ENCODE measurements at places on chromosomes 7 and 10. TPM values are rescaled to one million over a fixed set of nuclear protein-coding genes. Genes with fewer than 3 reads are reported as not detected.

The GPR85 gene
- not detected for total RNA-seq

The PTN gene
- 0.11 TPM for total RNA-seq

The TMEM184A gene
- 0.23 TPM for total RNA-seq

The MYH16 gene
- total RNA-seq = not detected

The UPK3B gene
- total RNA-seq = 1.2 TPM

The AASS gene
- total RNA-seq = 2.2 TPM

- DNase-seq = no peak
Observed at GRCh38 chr7:139541600-139542307, 18.3 kb downstream of the CLEC2L start.

GRCh38 chr7:95690367-95690947, 81.9 kb upstream of the DYNC1I1 start:
- no peak for DNase-seq

DNA sequence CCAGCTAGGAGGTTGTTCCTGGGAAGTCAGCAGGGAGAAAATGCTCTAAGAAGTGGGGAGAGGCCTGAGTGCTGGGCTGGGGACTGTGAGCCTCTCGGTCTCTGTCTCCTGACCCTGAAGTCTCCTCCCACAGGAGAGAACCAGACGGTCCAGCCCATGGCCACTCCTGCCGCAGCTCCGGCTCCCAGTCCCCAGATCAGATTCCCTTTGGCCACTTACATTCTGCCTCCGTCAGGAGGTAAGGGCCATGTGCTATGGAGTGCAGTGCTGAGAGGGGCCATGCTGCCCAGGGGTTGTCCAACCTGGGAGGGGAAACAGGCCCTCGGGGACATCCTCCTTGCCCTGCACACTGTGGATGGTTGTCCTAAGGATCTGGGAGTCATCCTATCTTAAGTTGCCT, 21.3 kb upstream of the ZNF467 start:
- no peak for DNase-seq

DNA sequence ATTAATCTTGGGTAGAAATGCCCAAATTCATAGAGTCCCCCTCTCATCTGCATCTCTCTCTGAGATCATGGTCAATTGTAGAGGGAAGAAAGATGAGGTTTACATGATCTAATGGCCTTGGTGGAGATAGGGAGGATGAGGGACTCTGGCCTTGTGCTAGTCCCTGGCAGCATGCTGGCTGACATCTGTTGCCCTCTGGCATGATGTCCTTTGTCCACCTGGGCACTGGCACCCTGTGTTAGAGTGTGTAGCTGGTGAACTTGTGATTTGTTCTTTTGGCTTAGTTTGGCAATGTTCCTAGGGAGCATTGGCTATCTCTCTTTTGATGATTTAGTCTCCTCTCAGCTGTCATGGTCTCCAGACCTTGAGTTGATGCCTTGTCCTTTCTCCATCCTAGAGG, 103.2 kb downstream of the DYNC1I1 start:
- DNase-seq = no peak

GRCh38 chr7:77538281-77539212, 1.5 kb downstream of the PTPN12 start:
- DNase-seq = no peak

GRCh38 chr10:86169066-86169465, 197.5 kb downstream of the GRID1 start:
- DNase-seq = no peak

DNA sequence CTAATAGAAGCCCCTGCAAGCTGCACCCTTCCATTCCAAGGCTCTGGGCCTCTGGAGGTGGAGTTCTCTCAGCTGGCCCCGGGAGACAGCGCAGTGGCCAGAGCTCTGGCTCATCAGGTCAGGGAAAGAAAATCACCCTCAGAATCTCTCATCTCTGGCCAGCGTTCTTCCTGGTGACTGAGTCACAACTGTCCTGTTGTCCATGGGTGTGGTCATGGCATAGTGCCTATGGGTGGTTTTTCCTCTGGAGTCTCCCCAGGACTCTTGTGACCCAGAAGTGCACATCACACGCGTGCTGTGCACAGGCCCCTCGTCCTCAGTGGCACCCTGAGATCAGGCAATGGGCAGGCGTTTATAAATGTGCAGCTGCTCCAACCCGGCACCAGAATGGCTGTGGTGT, 27.4 kb upstream of the FXYD4 start:
- no peak for DNase-seq

DNA sequence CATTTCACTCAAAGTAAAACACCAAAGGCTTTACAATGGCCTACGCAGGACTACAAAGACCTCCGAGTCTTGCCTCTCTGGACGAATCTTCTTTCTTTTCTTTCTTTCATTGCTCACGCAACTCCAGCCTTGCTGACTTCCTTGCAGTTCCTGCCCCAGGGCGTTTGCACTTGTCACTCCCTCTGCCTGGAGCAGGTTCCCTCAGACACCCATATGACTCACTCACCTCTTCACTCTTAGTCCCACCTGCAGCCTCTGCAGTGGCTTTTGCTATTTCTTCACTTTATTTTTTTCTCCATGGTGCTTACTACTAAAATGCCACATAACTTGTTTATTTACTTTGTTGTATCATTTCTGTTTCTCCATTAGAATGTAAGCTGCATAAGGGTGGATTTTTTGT, 33.1 kb downstream of the GHRHR start:
- DNase-seq = no peak

- DNase-seq = peak; percentile 59
Observed at GRCh38 chr10:117216611-117217195, 19.4 kb downstream of the KCNK18 start.

DNA sequence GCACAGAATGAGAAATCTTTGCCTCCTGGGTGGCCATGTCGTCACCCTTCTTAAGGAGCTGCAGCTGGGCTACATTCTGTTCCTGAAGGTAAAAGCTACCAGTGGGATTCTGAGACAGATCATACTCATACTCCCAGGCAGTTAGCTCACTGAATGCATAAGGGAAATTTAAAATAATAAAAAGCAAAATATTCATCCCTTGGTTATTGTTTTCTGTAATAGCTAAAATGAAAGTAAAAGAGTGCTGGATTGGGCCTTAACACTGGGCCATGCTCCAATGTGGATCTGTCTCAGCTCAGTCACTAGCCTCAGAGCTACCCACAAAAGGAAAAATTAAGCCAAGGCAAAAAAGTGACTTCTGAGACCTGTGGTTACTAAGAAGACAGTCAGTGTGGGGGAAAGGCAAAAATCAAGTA, 8.9 kb upstream of the DYNC2I1 start:
- no peak for DNase-seq

- DNase-seq = no peak
Observed at GRCh38 chr7:135929722-135930141, 47.4 kb downstream of the MTPN start.

DNA sequence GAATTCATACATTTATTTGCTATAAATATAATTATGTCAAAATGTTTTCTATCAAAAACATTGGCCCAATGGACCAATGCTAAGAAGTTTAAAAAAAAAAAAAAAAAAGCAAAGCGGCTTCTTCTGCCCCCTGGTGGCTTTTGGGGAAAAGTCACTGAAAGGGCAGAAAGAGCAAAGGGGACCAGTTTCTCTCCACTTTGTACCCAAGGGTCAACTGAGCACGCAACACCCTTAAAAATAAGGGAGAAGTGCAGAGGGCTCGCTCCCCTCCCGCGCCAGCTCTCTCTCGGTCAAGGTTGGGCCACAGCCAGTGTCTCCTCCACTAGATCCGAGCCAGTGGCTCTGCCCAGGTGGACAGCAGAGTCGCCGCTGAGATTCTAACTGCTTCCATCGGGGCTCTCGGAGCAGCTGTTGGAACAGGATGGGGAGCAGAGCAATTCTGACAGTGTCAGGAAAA, 136.4 kb upstream of the FGFR2 start:
- DNase-seq = no peak

DNA sequence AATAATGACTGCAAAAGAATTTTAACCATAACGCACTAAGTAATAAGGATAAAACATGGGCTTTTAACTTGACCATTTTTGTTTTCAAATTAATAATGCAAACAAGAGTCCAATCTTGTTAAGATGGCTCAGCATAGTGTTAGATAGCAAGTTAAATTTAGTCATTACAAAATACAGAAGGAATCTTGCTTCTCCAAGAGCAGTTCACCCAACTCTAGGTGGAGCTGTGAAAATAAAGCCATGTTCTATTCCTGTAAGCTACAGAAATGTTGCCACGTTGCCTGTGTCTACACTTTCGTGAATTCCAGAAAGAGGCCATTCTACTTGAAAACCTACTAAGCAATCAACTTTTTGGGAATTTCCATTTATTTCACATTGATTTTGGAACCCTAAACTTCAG, 191.9 kb downstream of the SFMBT2 start:
- DNase-seq = no peak
